NCI-H187 treated with DMSO at 0.1 percent for 48 hours (cell line): ENCODE measurements at places on chromosomes 7 and 10.

DNA sequence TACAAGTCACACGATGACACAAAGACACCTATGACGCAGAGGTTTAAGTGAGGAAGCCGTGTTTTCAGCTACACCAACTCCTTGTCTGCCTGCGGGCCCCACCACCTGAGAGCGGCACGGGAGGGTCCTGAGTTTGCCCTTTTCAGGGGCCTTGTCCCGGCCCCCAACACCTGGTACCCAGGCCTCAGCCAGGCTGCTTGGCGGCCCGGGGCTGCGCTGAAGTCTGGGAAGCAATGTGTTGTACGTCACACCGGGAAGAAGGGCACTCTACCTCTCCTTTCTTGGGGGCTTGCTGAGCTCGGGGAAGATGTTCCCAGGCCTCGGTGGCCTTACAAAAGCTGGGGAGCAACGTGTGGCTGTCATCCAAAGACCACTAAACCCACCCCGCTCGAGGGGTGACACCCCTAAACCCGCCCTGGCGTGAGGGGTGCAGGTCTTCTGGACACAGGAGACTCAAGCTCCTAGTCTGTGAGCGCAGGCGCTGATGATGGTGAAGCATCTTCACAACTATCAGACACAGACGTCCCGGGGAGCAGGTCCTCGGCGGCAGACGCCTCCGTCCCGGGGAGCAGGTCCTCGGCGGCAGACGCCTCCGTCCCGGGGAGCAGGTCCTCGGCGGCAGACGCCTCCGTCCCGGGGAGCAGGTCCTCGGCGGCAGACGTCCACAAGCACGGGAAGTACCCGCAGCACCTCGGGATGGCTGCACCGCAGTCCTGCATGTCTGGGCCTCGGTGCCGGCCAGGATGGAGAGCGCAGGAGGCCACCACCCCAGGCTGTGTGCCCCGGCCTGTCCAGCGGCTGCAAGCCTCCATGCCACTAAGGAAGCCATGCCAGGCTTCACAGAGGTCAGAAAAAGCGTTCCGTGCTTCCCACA is 15.4 kb downstream of the CFAP46 start:
- DNase-seq: no peak

DNA sequence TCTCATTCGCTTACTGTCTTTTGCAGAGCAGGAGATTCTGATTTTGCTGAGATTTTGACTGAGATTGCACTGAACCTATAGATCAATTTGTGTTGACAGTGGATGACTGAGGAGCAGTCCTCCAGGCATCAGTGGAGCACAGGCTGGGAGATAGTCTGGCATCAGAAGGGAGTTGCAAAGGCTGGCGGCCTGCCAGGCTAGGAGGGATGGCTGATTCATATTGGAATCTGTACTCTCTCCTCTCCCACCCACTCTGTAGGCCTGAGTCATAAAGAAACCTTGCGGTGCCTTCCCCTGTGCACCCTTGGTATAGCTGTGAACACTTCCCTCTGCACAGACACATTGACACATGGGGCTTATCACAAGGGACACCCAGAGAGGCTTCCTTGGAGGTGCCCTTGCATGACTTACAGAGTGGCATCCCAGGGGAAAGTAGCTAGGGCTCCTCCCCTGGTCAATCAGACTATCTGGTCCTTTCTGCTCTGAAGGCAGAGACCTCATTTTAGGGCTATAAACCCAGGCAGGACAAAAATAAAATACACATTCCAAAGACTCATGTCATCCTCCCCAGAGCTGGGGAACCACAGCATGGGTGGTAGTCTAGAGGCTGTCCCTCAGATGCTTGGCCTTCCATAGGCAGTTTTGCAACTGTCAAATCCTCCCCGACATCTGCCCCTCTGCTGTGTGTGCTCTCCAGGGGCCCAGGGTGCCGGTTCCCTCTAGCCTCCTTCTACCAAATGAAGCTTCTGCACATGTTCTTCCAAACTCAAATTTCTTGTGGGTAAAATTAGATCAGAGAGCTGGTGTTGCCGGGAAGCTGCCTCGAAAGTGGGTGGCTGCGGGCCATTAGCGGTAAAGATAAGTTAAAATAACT is 37.4 kb upstream of the EEPD1 start:
- no peak for DNase-seq

DNA sequence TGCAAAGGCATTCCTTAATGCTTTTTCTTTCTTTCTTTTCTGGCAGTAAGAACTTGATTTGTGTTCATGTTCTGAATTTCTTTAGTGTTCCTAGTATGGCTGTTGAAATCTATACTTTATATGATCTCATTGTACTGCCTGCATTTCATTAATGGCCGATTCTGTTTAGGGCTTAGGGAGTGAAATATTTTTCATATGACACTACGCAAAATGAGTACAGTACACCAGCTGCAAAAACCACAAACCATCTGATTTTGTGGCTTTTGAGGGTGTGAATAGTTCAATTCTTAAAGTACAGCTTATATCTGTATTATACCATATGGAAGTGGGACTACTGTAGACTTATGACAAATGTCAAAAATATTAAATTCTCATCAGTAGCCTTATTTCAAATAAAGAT is 69.1 kb upstream of the FOXP2 start:
- DNase-seq: no peak

DNA sequence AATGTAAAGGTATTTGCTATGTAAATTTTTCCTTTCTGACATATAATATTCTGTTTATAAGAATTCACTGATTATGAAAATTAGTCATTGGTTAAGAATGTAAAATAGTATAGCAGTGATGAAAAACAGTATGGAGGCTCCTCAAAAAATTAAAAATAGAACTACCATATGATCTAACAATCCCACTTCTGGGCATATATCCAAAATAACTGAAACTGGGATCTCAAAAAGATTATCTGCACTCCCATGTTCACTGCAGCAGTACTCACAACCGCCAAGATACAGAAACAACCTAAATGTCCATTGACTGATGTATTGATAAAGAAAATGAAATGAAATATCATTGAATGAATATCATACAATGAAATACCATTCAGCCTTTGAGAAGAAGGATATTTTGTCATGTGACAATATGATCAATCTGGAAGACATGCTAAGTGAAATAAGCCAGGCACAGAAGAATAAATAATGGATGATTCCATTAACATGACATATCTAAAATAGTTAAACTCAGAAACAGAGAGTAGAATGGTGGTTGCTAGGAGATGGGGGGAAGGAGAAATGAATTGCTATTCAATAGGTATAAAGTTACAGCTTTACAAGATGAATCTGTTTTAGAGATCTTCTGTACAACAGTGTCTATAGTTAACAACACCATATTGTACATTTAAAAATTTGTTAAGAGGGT is 14.0 kb downstream of the C10orf88 start:
- no peak for DNase-seq

- no peak for DNase-seq
Measured at GRCh38 chr10:119782981-119783664, 57.3 kb downstream of the INPP5F start.

DNA sequence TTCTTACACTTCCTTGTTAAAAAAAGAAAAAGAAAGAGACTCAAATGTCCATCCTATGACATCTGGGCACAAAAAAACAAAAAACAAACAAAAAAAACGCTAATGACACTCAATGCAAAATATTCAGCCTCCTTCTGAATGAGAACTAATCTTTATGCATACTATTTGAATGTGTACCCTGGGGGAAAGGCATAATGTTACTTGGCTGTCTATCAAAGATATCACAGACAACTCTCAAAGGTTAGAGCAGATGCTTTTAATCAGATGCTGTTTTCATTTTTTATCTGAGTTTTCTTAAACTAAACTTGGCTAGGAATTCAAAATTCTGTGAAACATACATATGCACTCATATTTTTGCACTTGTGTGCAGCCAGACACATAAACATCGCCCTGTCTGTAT is 745.8 kb downstream of the CNTNAP2 start:
- DNase-seq: no peak

DNA sequence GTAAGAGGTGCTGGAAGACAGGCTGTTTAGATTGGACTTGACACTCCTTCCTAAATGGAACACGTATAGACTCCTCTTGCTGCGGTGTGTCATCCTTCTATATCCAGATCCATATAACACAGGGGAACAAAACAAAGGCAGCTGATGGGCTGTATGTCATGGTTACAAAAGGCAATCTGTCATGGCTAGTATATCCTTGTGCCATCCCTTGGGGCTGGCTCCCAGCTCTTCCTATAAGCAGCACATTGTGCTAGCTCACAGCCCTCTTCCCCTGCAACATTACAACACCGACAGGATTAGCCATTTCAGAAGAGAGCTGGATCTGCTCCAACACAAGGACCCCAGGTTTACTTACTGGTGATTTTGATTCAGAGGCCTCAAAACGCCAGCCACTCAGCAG is 15.3 kb downstream of the LIPK start:
- DNase-seq: no peak

- no peak for DNase-seq
Measured at GRCh38 chr10:72087392-72087968, 871 bp downstream of the SPOCK2 start.
